ENCODE measurements at places on chromosomes 5 and 9. TPM values are rescaled to one million over a fixed set of nuclear protein-coding genes. Genes with fewer than 3 reads are reported as not detected.

- no peaks in the 10 kb centered on the region for H3K36me3 ChIP-seq
- no peak overlapping the region for H3K27ac ChIP-seq
- H3K27me3 ChIP-seq: no peaks in the 10 kb centered on the region
- peak; percentile 31 for DNase-seq
- H3K4me1 ChIP-seq: peaks cover 25% of the 10 kb centered on the region
- no peak overlapping the region for H3K4me3 ChIP-seq
Observed at GRCh38 chr5:10702040-10702629, 58.9 kb downstream of the DAP start.

DNA sequence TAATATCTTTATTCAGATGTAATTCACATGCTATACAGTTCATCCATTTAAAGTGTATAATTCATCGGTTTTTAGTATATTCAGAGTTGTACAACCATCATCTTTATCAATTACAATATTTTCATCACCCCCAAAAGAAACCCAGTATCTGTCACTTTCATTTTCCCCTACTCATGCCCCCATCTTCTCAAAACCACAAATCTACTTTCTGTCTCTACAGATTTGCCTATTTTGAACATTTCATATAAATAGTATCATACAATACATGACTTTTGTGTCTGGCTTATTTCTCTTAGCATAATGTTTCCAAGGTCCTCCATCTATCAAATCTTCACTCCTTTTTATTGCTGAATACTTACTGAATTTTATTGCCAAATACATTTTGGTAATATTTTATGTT is 305.1 kb upstream of the SGCD start:
- DNase-seq: no peak
- H3K27me3 ChIP-seq: no peaks in the 10 kb centered on the region
- H3K4me1 ChIP-seq: no peaks in the 10 kb centered on the region
- no peaks in the 10 kb centered on the region for H3K36me3 ChIP-seq
- H3K27ac ChIP-seq: no peak overlapping the region

DNA sequence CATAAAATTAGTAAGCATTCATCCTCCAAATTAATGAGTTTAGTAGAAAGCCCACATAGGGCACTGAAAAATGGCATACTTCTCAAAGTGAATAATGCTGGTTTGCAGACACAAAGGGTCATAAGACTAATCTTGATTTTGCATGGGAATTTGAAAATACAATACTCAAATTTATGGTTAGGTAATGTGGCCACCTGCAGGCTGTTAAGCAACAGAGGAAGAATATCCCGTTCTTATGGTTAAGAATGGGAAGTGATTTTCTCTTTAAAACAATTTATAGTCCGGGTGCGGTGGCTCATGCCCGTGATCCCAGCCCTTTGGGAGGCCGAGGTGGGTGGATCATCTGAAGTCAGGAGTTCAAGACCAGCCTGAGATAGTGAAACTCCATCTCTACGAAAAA is 9.4 kb upstream of the PLCXD3 start:
- DNase-seq: no peak
- H3K36me3 ChIP-seq: no peaks in the 10 kb centered on the region

The PRSS3 gene
- total RNA-seq: not detected

The RPS14 gene
- 806 TPM for total RNA-seq

The MCC gene
- 12.1 TPM for total RNA-seq

The TMEM215 gene
- total RNA-seq: not detected

The TSSK1B gene
- total RNA-seq: not detected

DNA sequence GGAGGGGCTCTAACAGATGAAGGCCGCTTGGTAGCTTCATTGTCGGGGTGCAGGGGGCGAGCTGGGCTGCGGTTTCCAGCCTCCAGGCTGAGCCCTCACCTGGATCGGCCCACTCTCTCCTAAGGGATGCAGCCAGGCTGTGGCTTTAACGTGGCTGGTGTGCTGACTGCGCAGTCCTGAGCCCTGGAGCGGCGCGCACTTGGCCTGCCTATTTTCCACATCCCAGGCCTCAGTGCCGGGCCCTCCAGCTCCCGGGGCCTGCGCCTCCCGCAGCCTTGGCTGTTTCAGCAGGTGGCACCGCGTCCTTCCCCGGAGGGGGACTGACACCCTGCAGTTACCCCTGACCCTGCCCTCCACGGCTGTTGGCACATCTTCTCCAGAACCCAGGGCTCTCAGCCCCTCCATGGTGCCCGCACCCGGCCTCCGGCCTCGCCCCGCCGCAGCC is 1.4 kb downstream of the RNU6ATAC start:
- H3K4me1 ChIP-seq: peaks cover 8% of the 10 kb centered on the region
- H3K27me3 ChIP-seq: no peaks in the 10 kb centered on the region
- DNase-seq: peak; percentile 90

DNA sequence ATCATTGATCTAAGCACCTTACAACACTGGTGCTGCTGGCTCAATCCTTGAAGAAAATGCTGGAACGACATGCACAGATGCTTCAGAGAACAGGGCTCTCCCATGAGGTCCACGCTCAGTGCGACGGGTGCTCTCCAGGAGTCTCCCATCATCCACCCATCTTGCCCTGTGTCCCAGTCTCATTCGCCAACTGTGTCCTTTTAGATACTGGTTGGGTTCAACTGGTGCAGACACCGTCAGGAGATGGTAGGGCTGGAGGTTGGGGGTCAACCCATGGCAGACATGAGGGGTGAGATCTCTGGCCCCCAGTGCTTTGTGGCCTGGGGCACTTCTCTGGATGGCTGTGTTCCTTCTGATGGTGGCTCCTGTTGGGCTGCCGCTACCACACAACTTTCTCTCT is 1.6 kb upstream of the OBP2B start:
- H3K36me3 ChIP-seq: no peaks in the 10 kb centered on the region
- H3K4me1 ChIP-seq: no peaks in the 10 kb centered on the region
- no peaks in the 10 kb centered on the region for H3K27me3 ChIP-seq
- H3K27ac ChIP-seq: no peak overlapping the region

The SPATA31A3 gene
- total RNA-seq: not detected

The NEURL1B gene
- total RNA-seq: 29.4 TPM

DNA sequence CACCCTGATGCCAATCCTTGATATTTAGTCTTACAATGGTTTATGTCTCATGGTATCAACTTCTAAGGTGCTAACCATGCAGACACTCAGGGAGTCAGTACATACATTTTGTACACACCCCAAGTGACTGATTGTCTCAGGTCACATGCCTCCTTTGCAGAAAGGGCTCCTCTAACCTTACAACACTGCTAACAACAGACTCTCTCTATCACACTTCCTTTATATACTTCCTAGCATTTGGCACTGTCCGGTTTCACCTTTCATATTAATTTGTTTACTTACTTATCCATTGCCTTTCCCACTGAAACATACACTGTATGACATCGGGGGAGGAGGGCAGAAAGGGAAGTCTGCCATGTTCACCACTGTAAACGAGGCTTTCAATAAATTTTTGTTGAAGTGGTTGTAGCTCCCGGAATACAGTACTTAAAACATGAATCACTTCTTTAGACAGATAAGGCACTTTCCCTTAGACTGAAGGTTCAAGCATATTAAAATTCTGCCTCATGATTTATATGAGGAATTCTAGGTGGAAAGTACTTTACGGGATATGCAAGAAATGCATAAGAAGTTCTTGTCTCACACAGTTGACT is 20.6 kb downstream of the EMB start:
- H3K4me3 ChIP-seq: no peak overlapping the region
- no peaks in the 10 kb centered on the region for H3K36me3 ChIP-seq
- H3K4me1 ChIP-seq: no peaks in the 10 kb centered on the region

The MYOT gene
- total RNA-seq: not detected

DNA sequence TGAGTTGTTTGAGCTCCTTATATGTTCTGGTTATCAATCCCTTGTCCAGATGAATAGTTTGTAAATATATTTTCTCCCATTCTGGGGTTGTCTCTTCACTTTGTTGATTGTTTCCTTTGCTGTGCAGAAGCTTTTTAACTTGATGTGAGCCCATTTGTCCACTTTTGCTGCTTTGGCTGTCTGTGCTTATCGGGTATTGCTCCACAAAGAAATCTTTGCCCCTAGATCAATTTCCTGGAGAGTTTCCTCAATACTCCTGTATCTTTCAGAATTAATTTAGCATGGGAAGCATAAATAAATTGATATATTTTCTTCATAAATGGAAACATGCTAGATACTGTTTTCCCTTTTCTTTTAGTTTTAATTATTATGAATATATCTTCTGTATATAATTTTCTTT is 22.5 kb upstream of the CCL21 start:
- no peaks in the 10 kb centered on the region for H3K27me3 ChIP-seq
- H3K4me3 ChIP-seq: no peak overlapping the region
- H3K27ac ChIP-seq: no peak overlapping the region
- H3K4me1 ChIP-seq: no peaks in the 10 kb centered on the region
- H3K36me3 ChIP-seq: no peaks in the 10 kb centered on the region

- no peak for DNase-seq
- H3K4me1 ChIP-seq: no peaks in the 10 kb centered on the region
- no peaks in the 10 kb centered on the region for H3K27me3 ChIP-seq
- no peak overlapping the region for H3K4me3 ChIP-seq
- H3K27ac ChIP-seq: no peak overlapping the region
Observed at GRCh38 chr9:125949703-125950460, 202.7 kb downstream of the PBX3 start.

DNA sequence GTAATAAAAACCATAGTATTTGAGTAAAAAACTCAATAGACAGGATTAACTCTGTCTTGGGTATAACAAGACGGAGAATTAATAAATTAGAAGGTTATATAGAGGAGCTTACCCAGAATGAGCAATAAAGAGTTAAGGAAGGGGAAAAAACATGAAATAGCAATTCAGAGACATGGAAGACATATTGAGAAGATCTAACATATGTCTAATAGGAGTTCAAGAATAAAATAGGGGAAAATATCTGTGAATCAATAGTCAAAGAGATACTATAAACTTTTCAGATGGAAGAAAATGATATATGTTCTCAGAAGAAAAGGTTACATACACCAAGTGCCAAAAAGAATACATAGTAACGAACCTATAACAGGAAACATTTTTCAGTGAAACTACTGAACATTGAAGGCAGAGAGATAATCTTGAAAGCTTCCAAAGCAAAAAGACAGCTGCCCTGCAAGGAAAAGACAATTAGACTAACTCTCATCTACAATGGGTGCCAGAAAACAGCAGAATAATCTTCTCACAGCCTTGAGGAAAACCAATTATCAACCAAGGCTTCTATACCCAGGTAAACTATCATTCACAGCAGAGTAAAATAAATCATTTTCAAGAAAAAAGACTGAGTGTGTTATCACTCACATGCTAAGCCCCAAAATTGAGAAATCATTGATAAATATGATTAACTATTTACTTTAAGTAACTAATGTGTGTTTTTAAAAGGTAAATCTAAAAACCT is 106.0 kb downstream of the ENC1 start:
- DNase-seq: no peak
- H3K27me3 ChIP-seq: no peaks in the 10 kb centered on the region
- peaks cover 17% of the 10 kb centered on the region for H3K4me1 ChIP-seq
- no peak overlapping the region for H3K27ac ChIP-seq
- no peaks in the 10 kb centered on the region for H3K36me3 ChIP-seq
- no peak overlapping the region for H3K4me3 ChIP-seq

DNA sequence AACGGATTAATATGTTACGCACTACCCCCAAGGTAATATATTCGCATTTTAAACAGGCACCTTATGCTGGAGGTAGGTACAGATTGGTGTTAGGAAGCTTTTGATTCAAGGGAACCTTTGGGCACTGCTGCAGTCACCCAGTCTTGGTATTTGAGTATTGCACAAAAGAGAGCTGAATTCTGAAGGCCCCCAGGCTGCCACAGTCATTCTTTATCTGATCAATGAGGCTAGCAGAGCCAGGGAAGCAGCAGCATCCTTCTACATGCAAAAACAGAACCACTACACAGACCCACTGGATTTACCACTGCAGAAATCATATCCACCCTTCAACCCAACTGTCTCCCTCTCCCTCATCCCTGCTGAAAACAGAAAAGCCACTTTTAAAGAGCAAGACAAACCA is 121.2 kb upstream of the GRIN3A start:
- DNase-seq: no peak
- no peak overlapping the region for H3K4me3 ChIP-seq
- H3K4me1 ChIP-seq: no peaks in the 10 kb centered on the region
- H3K27ac ChIP-seq: no peak overlapping the region
- H3K27me3 ChIP-seq: no peaks in the 10 kb centered on the region

All from upper lobe of left lung (tissue), 6 donors.